HL-60 (cell line): ENCODE measurements at places on chromosomes 3 and 15.

- DNase-seq: no peak
Observed at GRCh38 chr3:141870091-141870687, 6.3 kb upstream of the ATP1B3 start.

DNA sequence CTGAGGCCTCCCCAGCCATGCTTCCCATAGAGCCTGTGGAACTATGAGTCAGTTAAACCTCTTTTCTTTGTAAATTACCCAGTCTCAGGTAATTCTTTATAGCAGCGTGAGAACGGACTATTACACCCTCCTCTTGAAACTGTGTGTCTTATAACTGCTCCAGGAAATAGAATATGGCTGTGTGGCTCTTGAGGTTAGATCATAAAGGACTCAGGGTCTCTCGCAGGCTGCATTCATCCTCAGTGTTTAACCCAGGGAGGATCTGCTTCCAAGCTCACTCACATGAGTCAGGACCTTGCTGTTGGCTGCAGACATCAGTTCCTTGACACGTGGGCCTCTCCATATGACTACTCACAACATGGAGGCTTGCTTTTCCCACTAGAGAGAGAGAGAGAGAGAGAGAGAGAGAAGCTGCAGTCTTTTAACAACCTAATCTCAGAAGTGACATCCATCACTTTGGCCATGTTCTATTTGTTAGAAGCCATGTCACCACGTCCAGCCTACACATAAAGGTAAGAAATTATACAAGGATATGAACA, 114.3 kb upstream of the UBE2E1 start:
- no peak for DNase-seq

- no peak for DNase-seq
Observed at GRCh38 chr3:45124352-45124751, 21.8 kb downstream of the CDCP1 start.

DNA sequence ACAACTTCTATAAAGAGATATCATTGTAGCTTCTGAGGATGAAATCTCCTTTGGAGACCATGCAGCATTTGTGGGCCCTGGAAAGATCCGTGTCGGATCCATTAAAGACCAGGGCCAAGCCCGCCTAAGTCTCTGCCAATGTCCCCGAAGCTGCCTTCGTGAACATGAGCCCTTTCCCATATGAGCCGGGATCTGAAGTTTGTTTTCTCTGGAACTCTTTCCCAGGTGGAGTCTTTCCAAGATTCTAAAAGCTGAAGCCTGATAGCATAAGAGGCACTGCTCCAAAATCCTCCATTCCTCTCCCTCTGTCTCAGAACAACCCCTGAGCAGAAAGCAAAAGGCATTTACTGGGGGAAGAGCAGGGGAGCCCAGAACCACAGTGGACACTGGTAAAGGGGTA, 274.6 kb downstream of the NTRK3 start:
- DNase-seq: no peak

DNA sequence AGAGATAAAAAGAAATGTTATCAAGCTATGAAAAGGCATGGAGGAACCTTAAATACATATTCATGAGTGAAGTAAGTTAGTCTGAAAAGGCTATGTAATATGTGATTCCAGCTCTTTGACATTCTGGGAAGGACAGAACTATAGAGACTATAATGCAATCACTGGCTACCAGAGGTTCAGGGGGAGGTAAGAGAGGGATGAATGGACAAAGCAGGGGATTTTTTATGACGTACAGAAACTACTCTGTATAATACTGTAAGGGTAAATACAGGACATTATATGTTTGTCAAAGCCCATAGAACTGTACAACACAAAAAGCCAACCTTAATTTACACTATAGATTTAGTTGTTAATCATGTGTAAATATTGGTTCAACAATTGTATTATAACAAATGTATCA, 46.1 kb downstream of the MCTP2 start:
- DNase-seq: no peak

- DNase-seq: no peak
Observed at GRCh38 chr3:12294885-12295580, 6.2 kb downstream of the PPARG start.

GRCh38 chr15:66611257-66612053, 45.7 kb upstream of the LCTL start:
- no peak for DNase-seq

DNA sequence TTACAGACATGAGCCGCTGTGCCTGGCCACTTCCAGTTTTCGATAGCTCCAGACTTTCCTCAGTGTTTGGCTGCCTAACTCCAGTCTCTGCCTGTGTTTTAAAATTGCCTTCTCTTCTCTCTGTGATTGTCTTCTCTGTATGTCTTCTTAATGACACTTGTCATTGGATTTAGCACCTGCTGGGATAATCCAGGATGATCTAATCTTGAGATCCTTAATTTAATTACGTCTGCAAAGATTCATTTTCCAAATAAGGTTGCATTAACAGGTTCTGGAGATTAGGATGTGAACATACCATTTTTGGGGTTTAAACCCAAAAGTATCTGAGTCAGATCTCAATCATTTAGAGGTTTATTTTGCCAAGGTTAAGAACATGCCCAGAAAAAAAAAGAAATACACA, 222.2 kb upstream of the PDZRN3 start:
- no peak for DNase-seq

DNA sequence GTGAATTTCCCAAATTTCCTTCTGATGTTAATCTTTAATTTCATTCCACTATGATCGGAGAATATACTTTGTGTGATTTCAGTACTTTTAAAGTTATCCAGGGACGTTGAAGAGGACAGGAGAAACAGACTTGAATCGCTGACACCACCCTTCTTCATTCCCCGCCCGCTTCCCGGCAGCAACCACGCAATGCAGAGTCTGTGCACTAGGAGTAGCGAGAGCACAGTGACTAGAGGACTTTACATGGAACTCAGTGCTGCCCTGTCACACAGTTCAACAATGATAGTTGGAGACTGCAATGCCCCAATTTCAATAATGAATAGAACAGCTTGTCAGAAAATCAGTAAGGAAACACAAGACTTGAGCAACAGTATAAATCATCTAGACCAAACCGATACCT, 73.9 kb downstream of the RNF13 start:
- no peak for DNase-seq

DNA sequence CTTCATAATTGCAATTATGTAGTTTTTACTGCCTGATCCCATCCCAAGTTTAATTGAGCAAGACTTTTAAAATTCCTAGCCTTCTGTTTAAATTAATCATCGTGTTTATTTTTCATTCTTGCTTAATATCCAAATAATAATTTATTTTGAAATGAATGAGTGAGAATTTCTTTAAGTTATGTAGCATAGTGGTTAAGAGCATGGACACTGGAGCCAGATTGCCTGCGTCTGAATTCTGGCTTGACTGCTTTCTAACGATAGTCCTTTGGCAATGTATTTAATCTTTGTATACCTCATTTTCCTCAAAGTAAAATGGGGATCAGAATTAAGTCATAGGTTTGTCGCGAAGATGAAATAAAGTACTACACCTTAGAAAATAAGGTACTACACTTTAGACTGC, 71.4 kb downstream of the LRRC49 start:
- no peak for DNase-seq

DNA sequence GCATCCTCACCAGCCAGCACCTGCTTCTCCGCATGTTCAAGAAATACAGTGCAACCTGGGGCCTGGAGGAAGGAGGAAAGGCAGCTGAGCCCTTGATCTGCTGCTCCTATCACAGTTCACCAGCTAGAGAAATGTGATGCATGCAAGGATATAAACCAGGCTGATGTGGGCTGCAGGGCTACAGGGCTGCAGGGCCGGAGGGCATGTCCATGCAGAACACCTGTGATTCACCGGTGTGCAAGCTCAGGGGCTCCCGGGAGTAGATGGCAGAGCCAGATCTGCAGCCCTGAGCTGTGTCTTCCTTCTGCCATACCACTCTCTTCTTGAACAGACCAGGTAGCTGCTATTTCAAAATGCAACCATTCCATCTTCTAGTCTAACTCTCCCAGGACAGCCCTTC, 84.9 kb downstream of the HMG20A start:
- no peak for DNase-seq

GRCh38 chr15:96540283-96540682, 209.8 kb downstream of the NR2F2 start:
- DNase-seq: no peak
